ENCODE measurements at places on chromosomes 11 and 22.

DNA sequence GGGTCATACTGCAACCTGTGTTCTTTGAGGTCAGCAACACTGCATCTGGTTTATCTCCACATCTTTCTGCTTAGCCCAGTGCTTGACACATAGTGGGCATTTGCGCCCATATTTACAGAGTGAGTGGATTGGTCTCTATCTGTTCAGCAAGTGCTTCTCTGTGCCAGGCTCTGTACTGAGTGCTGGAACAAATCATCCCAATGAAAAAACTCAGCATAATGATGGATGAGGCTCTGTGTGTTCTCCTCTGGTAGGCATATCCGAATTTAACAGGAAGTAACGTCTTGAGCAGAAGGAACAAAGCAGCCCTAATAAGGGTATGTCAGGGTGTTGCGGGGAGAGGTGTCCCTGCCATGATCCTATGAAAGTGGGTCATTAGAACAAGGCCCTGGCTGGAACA is 46.0 kb downstream of the MCM5 start:
- no peak for DNase-seq

DNA sequence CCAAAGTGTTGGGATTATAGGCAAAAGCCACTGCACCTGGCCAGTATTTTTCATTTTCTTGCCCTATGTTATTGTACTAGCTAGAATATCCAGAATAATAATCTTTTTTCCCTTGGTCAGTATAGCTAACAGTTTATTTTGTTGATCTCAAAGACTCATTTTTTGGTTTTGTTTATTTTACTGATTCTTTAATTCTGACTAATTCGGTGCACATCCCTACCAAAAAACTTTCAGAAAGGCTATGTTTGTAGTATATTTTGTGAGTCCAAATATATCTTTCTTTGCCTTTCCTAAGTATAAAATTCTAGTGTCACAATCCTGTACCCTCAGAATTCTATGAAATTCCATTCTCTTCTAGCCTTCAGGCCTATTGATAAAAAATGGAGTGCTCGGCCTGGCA is 84.3 kb downstream of the PHF21A start:
- no peak for DNase-seq

GRCh38 chr11:120332822-120333716 is 3.1 kb upstream of the ARHGEF12 start:
- no peak for DNase-seq

DNA sequence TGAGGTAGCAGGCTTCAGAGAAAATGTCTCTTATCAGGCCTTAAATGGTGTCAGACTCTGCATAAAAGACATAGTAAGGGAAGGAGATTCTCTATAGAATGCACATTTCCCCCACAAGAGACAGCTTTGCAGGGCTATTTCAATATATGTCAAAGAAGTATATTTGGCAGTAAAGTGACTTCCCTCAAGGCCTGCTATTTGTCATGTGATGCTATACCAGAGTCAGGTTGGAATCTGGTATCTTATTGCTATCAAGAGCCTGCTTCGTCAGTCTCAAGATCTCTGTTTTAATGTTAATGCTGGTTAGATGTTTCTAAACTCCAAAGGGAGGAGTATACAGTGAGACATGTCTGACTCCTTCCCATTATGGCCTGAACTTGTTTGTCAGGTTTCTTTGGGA is 40.4 kb upstream of the MTMR2 start:
- no peak for DNase-seq

GRCh38 chr11:6397156-6397555 is 6.9 kb downstream of the SMPD1 start:
- no peak for DNase-seq

- DNase-seq, result no peak
Observed at GRCh38 chr11:77422687-77423086, 51.2 kb downstream of the PAK1 start.

- DNase-seq, result no peak
Observed at GRCh38 chr11:87368151-87368550, 330.4 kb downstream of the TMEM135 start.

DNA sequence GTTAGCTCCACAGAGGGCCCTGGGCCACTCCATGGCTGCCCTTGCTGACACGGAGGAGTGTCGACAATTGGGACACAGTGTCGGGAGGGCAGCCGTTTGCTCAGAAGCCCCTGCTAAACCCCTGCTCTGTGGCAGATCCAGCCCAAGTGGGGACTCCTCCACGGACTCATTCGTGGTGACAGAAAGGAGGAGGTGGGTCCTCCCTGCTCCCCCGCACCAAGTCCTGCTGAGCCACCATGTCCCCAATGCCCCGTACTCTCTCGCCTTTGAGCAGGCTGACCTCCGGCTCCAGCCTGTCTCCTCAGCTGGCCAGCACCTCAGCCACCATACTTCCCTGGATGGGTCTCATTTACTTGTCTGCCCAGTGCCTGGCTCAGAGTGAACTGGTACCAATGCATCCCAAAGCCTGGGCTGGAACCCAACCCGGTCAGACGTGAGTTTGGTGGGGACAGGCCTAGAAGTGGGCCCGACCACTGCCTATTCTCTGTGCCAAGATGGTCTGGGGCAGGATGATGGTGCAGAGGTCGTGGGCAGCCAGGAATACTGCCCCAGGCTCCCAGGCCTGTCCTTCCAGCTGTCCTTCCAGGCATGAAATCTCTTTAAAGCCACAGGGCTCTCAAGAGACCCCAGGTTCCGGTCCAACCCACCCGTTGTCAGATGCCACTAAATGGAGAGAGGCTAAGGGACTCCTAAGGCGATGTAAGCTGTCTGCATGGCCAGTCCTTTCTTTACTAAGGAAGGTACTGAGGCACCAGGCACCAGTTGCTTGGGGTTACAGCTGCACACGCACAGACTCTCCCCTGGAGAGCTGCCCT is 4.3 kb downstream of the CBX6 start:
- DNase-seq, result no peak

DNA sequence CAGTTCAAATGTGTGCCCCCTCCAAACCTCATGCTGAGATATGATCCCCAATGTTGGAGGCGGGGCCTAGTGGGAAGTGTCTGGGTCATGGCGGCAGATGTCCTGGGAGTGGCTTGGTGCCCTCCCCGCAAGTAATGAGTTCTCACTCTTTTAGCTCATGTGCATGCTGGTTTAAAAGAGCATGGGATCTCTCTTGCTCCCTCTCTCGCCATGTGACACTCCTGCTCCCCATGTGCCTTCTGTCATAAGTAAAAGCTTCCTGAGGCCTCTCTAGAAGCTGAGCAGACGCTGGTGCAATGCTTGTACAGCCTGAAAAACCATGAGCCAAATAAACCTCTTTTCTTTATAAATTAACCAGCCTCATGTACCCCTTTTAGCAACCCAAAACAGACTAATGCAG is 98.8 kb downstream of the SGSM3 start:
- no peak for DNase-seq

DNA sequence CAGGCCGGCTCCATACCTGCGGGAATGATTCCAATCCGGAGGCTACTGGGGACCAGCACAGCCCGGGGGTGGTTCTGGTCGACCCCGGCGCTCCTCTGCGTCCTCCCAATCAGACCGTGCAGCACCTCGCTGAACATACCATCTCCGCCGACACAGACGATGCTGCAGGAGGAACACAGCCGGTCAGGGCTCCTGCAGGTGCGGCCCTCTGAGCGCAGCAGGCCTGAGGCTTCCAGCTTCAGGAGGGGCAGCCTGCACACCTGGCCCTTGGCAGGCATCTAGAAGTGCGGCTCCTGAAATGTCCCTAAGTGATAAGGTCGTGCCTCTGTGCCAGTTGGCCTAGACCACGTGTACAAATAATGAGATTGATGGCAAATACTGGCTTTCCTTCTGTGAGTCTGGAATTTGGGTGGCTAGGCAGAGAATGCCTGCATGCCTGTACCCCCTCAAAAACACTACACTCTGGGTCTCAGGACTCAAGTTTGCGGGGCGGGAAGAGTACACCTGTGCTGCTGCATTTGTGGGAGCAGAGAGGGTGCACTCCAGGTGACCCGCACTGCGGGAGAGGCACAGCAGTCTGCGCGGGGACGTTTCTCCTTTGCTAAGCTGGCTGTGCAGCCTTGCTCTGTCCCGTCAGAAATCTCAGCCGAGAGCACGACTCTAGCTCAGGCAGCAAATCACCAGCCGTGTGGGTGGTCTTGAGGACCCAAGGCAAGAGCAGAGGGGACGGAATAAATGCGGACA is 30.1 kb downstream of the CERK start:
- no peak for DNase-seq

DNA sequence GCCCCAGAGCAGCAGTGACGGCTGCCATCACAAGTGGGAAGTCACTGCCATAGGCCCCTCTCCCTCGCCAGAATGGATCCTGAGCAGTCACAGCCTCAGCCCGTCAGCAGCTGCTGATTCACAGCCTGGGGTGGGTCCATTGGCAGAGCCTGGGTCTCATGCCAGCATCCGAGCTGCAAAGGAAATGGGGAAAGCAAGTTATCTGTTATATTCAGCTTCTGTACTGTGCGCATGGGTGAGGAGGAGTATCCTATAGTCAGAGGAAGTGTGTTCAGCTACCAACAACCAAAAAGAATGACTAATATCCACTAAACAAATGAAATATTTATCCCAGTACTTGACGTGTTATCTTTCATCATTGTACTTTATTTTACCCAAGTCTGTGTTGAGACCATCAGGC is 119.7 kb downstream of the RCN1 start:
- DNase-seq, result no peak

- no peak for DNase-seq
Observed at GRCh38 chr11:68371171-68372041, 59.0 kb downstream of the LRP5 start.

DNA sequence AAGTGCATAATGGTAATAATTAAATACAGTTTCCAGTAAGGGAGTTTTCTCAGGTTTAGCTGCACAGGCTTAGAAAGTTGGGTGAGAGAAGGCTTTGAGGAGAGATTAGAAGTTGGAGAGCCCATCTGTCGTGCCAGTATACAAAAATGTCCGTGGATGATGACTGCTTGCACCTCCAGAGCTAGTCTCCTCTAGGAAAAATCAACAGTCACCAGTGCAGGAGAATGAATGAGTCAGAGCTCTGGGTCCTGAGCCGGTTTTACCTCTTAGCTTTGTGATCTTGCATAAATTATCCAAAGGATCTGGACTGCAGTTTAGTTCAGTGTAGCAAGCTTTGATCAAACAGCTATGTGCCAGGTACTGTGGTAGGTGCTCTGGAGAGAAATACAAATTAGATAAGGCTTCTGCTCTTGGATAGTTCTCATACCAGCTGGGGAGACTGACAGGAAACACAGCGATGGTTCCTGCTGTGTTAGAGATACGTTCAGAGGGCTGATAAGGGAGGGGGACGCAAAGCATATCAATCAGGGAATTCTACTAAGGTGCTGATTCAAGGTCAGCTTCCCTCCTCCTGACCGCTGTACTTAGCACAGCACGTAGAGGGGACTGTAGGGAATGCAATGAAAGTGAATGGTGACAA is 125.9 kb downstream of the TEAD1 start:
- no peak for DNase-seq

DNA sequence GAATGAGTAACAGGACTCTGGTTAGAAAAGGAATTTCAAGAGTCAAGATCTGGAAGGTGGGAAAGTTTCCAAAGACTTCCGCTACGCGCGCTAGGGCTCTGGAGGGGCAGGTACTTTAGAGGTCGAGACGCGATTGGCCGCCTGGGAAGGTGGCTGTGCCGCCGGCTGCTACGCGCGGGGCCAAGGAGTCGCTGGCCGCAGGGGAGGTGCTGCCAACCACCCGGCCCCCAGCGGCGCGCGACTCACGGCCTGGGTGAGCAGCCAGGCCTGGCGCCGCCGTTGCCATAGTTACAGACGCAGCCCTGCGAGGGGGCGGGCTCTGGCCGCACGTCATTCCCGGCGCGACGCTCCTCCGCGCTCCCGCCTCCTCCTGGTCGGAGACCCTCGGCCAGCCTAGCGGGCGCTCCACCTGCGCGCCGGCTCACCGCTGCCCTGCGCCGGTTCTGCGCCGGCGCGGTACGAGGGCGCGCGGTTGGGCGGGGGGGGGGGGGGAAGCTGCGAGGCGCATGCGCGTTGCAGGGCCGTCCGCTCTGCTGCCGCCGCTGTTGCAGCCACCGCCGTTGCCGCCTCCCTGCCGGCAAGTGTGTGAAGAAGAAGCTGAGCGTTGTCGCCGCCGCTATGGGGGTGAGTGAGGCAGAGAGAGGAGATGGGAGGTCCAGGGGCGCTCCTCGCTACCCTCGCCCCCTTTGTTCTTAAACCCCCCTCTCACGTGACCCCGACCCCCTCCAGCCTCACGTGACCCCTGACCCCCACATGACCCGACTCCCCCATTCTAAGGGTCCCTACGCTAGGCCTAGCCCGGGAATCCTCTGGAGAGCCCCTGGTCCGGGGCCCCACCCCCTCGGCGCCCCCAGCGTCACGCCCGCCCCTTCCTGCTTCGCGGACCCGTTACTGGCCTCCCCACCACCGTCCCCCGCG is at the start of gene NAA40:
Gene NAA40 (plus strand): TSS at position 524 of the 918 bp plus-strand sequence. CDS start 95 bp downstream, at position 619.
- DNase-seq, result peak; percentile 95

DNA sequence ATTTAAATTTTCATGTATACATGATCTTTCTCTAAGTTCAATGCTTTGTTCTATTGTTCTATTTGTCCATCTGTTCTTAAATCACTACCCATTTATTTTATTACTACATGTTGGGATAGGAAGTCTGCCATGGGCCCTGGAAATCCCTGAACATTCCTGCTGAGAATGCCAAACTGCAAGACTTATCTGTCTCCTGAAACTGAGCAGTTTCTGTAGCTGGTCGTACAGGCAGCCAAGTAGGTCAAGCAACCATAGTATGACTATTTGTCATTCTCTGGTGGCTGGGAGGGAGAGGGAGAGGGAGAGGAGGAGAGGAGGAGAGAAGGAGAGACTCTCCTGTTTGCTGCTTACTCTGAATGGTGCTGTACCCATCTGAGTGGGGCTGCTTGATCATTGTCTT is 82.8 kb upstream of the SNX19 start:
- DNase-seq, result no peak

DNA sequence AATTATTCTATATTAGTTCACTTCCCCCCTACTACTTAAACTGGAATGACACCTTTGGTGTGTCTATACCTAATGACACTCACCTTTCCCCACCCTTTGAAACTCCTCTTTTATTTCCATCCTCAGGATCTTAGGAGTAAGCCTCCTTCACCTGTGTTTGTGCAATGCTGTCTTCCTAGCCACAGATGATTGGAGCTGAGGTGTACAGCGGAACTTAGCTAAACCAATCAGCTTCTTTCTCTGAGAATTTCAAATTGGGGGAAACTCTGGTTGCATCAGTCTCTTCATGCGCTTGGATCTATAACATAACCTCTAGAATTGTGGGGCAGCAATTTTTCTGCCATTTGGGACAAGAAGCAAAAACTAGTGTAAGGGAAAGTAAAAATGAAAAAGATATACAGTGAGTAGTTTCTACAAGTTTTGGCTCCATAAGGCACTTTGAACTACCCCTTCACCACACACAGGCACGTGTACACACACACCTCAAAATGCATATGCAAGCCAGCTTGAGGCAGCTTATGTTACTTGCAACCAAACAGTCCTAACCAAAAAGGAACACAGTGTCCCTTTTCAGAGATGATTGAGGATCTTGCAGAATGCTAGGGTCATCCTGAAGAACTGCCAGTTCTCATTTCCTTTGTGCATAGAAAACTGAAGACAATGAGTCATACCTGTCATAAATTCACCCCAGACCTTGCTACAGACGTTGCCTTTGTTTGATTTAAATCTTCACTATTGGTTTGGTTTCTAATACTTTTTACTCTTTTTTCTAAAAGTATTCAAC is 36.0 kb upstream of the LDLRAD3 start:
- DNase-seq, result no peak

Measured in NCI-H1930 (cell line).